ENCODE measurements at places on chromosomes 13 and 19.

- DNase-seq: no peak
- no peak overlapping the region for H3K4me3 ChIP-seq
- H3K27ac ChIP-seq: no peak overlapping the region
- H3K27me3 ChIP-seq: no peaks in the 10 kb centered on the region
- no peaks in the 10 kb centered on the region for H3K36me3 ChIP-seq
These were observed 11.9 kb upstream of the DHRS12 start for GRCh38 chr13:51815848-51816247.

DNA sequence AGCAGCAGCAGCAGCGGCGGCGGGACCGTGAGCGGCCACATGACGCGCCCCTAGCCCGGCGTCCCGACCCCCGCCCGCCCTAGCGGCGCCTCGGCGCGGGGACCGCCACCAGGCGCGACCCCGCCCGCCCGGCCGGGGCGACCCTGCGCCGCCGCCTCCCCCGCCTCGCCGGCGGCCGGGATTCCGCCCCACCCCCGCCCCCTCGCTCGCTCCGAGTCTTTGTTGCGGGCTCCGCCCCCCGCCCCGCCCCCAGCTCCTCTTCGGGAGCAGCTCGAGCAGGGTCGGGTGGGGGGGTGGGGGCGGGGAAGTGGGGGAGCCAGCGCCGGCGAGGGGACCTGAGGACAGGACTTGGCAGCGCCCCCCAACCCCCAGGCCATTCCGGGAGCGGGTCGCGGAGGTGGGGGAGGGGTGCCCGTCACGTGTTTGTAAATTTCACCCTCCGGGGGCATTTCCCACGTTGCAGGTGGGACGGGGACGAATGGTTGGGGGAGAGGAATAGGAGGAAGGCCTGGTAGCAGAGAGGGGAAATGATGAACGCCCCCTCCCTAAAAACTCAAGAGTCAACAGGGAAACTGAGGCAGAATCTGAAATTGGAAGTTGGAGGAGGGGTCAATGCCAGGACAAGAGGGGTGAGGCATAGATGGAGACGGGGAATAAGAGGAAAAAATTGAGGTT, at the start of gene OLFM2:
OLFM2 (minus strand) TSS at position 190 of the 675 bp plus-strand sequence; CDS start at position 41, 149 bp downstream.
- DNase-seq: no peak
- H3K27ac ChIP-seq: peak within 1 kb of the TSS; percentile 84
- peak within 1 kb of the TSS; percentile 44 for H3K4me3 ChIP-seq
- peaks cover 31% of the 10 kb centered on the region for H3K4me1 ChIP-seq
- peaks cover 70% of the 10 kb centered on the region for H3K27me3 ChIP-seq

DNA sequence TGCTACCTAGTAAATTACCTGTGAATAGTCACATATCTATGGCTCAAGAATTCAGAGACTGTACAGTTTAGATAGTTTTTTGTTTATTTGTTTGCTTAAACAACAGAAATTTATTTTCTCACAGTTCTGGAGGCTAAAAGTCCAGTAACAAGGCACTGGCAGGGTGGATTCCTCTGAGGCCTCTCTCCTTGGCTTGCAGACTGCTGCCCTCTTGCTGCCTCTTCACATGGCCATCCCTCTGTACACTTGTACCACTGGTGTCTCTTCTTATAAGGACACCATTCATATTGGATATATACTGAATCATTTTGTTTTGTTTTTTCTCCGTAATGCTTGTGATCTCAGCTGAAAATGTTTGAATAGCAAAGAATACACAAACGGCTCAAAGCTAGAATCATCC, 56.4 kb upstream of the MIR17HG start:
- H3K36me3 ChIP-seq: no peaks in the 10 kb centered on the region
- H3K27ac ChIP-seq: no peak overlapping the region
- no peaks in the 10 kb centered on the region for H3K27me3 ChIP-seq
- no peaks in the 10 kb centered on the region for H3K4me1 ChIP-seq
- DNase-seq: no peak
- H3K4me3 ChIP-seq: no peak overlapping the region

DNA sequence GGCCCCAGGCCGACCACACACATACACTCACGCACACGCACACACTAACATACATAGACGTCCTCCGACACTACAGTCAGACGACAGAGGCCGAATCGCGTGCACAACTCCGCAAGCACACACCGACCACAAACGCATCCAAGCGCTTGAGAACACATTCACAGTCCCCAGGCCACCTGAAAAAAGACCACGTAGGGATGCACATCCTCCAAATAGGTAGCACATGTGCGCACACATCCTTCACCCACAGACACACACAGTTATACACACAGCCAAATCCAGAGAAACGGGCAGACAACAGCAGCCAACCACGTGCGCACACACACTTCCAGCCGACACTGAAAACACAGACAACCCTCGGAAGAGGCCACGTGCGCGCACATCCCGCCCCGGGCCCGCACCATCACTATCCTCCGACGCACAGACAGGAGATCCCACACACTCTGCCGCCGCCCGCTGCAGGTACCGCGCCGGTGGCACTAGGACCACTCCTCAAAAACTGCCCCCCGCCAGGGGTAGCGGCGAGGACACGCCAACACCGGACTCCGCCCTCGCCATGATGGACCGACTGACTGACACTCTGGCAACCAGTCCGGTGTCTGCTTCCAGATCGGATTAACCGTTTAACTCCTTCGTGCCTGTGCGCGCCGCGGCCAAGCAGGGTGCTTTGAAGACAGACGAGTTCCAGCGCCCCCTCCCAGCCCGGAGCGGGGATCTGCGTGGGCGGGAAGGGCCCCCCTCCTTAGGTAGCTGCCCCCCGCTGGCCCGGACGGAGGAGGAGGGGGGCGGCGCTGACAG, 493 bp upstream of the PDE4A start:
- peak overlapping the region; percentile 91 for H3K4me3 ChIP-seq
- peaks cover 40% of the 10 kb centered on the region for H3K27me3 ChIP-seq
- DNase-seq: peak; percentile 71
- H3K4me1 ChIP-seq: peaks cover 60% of the 10 kb centered on the region
- H3K36me3 ChIP-seq: peaks cover 2% of the 10 kb centered on the region
- H3K27ac ChIP-seq: peak overlapping the region; percentile 94

- DNase-seq: no peak
- no peak overlapping the region for H3K4me3 ChIP-seq
- H3K4me1 ChIP-seq: peaks cover 18% of the 10 kb centered on the region
- no peak overlapping the region for H3K27ac ChIP-seq
- no peaks in the 10 kb centered on the region for H3K36me3 ChIP-seq
These were observed 38.1 kb downstream of the HTR2A start for GRCh38 chr13:46858776-46859175.

- no peak for DNase-seq
- no peaks in the 10 kb centered on the region for H3K4me1 ChIP-seq
- H3K27me3 ChIP-seq: no peaks in the 10 kb centered on the region
- H3K36me3 ChIP-seq: no peaks in the 10 kb centered on the region
- no peak overlapping the region for H3K4me3 ChIP-seq
These were observed 852 bp upstream of the CYP4F12 start for GRCh38 chr19:15671891-15672579.

DNA sequence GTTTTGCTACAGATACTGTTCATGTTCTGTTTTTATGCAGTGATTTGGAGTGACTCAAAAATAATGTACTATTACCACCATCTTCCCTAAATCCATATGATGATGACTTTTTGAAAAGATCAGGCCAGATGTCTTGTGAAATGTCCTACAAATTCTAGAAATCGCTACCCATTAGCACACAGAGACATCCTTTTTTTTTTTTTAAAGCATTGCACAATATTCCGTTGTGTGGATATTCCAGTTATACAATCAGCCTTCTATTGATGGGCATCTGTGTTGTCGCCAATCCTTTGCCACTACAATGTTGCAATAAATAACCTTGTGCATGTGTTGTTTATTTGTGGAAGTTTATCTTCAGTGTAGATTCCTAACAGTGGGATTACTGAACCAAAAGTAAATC, 24.5 kb downstream of the ZDHHC20 start:
- H3K27ac ChIP-seq: no peak overlapping the region
- no peak overlapping the region for H3K4me3 ChIP-seq
- H3K4me1 ChIP-seq: peaks cover 52% of the 10 kb centered on the region
- no peak for DNase-seq

DNA sequence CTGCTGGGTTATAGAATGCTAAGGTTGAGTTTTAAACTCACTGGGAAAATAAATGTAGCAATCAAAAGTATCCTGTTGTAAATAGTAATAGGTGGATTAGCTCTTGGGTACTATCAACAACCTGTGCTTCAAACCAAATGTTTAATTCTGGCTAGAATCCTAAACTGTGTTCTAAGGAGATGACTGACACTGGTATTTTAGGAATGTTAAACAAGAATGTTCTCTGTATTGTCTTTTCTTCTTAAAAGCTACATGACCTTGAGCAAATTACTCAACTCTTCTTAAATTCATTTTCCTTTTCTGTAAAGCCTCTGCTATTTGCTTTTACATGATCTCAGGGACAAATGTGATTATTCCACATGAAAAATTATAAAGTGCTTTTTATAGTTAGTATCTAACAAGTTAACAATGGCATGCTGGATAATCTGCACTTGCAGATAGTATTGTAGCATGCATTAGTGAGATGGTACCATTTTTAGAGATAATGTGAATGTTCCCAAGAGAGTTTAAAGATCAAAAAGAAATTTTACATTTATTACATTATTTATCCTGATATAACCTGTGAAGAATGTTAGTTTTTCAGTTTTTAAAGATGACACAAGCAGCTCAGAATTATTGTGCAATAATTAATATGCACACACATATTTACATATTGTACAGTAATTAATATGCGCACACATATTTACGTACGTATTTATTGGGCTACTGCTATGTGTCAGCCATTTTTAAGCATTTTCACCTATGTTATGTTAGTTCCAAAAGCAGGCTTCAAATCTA, 13.6 kb upstream of the EPSTI1 start:
- H3K36me3 ChIP-seq: no peaks in the 10 kb centered on the region
- H3K4me3 ChIP-seq: no peak overlapping the region
- H3K4me1 ChIP-seq: no peaks in the 10 kb centered on the region
- no peak for DNase-seq
- H3K27me3 ChIP-seq: peaks cover 6% of the 10 kb centered on the region

- peaks cover 37% of the 10 kb centered on the region for H3K36me3 ChIP-seq
- H3K27me3 ChIP-seq: no peaks in the 10 kb centered on the region
- DNase-seq: no peak
- peak overlapping the region; percentile 94 for H3K27ac ChIP-seq
- H3K4me3 ChIP-seq: peak overlapping the region; percentile 25
These were observed 7.9 kb upstream of the C3 start for GRCh38 chr19:6728346-6728745.

DNA sequence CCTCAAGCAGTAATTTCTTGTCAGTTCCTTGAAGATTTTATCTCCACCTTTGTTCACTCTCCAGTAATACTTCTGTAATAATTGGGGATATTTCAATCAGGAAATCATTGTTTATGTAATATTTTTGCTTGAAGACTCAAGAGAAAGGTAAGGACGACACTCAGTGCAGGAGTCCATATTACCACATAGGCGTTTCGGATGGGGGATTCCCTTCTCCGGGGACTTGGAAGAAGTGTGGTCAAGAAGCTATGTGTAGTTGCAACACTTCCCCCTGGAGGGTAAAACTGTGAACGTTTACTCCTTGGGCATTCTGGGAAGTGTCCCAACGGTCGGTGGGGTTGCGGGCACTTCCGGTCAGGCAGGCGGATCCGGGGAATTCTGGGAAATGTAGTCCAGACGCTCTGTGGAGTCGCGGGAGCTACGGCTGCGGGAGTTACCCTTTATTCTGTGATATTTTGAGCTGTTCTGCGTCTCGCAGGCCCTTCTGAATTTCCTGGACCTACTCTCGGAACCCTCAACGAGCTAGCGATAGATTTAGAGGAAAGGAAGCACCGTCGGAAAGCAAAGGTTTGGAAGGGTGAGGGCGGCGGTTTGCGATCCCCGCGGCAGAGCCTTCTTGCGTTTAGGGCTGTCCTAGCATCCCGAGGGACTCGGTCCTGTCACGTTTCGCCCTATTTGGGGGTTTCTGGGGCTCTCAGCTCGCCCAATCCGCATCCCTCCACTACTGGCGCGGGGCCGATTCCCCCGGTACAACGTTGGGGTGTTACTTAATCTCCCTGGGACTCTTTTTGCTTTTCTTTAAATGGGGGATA, at the start of gene ZNF221:
ZNF221 (plus strand) TSS at position 395 of the 812 bp plus-strand sequence. CDS start 11,499 bp downstream, outside the sequence.
- H3K27ac ChIP-seq: peak within 1 kb of the TSS; percentile 93
- H3K36me3 ChIP-seq: peaks cover 25% of the 10 kb centered on the region
- peak; percentile 77 for DNase-seq
- H3K4me1 ChIP-seq: peaks cover 4% of the 10 kb centered on the region
- peaks cover 35% of the 10 kb centered on the region for H3K27me3 ChIP-seq

DNA sequence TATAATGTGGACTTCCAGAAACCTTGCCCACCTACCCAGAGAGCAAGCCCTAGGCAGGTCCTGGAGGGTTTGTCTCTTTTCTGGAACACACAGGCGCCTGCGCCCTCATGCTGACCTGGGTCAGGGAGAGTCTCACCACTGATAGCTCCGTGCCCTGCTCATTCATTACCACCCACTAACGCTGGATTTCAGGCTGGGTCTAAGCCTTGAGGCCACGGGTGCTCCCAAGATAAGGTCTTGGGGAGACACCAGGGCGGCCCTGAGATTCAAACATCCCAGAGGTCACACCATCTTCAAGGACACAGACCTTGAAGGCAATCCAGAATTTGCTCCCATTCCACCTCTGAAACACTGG, 5.1 kb downstream of the S1PR2 start:
- no peaks in the 10 kb centered on the region for H3K27me3 ChIP-seq
- DNase-seq: no peak
- no peak overlapping the region for H3K4me3 ChIP-seq
- peaks cover 14% of the 10 kb centered on the region for H3K36me3 ChIP-seq

- H3K27me3 ChIP-seq: no peaks in the 10 kb centered on the region
- peaks cover 26% of the 10 kb centered on the region for H3K4me1 ChIP-seq
- DNase-seq: no peak
- H3K27ac ChIP-seq: no peak overlapping the region
- H3K4me3 ChIP-seq: no peak overlapping the region
- no peaks in the 10 kb centered on the region for H3K36me3 ChIP-seq
These were observed 52.4 kb downstream of the LATS2 start for GRCh38 chr13:21009036-21009435.

DNA sequence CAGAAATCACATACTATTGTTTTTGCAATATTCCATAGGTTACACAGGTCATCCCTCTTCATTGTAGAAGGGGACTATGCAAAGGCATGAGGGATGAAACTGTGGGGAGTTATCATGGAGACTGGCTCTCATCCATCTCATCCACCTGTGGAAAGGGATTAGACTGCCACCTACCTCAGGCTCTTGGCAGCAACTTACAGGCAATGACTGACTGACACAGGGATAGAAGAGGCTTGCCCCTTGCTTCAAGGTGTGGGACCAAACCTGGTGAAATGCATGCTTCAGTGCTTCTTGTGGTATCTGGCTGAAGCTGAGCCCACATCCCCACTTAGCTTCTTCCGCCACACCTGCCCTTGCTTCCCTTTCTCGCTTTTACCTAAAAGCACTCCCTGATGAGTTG, 341.3 kb downstream of the GPC5 start:
- H3K4me3 ChIP-seq: no peak overlapping the region
- no peaks in the 10 kb centered on the region for H3K36me3 ChIP-seq
- H3K27me3 ChIP-seq: no peaks in the 10 kb centered on the region
- H3K27ac ChIP-seq: no peak overlapping the region
- H3K4me1 ChIP-seq: no peaks in the 10 kb centered on the region

DNA sequence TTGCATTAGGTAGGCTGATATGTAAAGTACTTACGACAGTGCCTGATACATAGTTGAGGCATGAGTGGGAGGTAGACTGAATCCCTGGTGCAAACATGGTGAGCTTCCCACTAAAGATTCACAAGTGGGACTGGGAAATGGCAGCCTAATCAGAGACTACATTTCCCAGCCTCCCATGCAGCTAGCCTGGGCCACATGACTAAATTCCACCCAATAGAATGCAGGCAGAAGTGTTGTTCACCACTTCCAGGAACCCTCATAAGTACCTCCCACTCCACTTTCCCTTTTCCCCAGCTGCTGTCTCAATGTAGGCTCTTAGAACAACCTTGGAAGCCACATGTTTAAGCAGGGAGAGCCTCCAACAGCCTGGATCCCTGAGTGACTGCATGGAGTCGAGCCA, 104.9 kb downstream of the CACNA1A start:
- H3K27ac ChIP-seq: no peak overlapping the region
- no peaks in the 10 kb centered on the region for H3K4me1 ChIP-seq
- peaks cover 38% of the 10 kb centered on the region for H3K27me3 ChIP-seq
- no peak overlapping the region for H3K4me3 ChIP-seq
- no peak for DNase-seq
